ENCODE measurements at places on chromosomes 5 and 9. TPM values are rescaled to one million over a fixed set of nuclear protein-coding genes. Genes with fewer than 3 reads are reported as not detected.

DNA sequence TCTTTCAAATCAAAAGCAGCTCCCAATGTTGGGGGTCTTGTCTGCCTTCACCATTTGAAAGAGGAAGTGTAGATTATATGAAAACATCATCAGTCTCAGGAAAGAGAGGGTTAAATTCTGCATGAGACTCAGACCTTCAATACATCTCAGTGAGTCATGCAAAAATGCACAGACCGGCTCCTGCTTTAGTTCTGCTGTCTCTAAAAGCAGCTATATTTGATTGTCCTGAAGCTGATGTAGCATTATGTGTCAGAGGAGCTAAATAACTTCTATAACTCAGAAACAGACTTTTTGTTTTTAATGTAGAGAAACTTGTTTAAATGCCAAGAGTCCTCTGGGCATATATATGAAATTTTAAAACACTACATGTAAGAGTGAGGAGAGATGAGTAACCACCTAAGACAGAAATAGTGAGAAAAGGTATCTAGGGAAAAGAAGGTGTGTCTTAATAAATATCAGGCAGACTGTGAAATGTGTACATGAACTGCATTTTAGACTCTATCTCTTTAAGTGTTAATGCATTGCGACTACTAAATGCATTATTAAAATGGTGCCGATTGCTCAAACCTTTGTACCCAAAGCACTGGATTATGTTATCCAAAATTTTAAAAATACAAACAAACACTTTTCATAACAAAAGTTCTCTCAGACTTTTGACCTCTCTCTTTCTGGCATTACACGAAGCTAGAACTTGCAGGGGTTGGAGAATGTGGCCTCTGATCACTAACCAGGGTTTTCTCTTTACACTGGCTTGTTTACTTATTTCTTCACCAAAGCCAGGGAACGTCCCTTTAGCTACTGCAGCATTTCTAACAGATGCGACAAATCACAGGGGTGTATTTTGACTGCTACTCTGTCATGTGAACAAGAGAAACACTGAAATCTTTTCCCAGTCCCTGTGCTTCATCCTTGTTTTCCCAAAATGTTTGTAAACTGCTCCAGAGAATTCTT, 302.3 kb downstream of the ARL15 start:
- DNase-seq: no peak

DNA sequence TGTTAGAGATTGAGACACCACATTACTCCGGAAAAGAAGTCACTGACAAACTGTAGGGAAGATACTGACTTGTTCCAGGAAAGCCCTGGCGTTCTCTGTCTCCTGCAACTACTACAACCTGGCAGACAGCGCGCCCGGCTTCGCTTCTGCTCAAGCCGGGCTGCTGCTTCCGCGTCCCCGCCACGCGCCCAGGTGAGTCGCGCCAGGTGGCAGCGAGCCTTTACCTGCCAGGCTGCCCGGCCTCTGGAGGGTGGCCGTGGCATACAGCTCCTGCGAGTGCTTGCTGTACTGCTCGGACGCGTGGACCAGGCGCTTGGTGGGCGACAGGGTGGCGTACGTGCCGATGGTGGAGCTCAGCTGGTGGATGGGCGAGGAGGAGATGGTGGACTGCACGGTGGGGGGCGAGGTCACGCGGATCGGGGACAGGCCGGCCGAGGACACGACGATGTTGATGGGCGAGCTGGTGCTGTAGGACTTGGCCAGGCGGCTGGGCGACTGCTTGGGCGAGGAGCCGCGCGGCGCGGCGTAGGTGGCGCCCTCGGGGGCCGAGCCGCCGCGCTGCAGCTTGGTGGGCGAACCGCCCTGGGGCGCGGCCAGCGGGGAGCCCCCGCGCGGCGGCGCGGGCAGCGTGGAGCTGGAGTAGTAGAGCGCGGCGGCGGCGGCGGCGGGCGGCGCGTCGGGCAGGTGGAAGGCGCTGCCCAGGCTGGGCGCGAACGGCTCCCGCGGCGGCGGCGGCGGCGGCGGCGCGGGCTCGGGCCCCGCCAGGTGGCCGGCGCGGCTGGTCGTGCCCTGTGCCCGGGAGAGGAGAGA, 519.6 kb downstream of the CTNND2 start:
- peak; percentile 1 for DNase-seq

DNA sequence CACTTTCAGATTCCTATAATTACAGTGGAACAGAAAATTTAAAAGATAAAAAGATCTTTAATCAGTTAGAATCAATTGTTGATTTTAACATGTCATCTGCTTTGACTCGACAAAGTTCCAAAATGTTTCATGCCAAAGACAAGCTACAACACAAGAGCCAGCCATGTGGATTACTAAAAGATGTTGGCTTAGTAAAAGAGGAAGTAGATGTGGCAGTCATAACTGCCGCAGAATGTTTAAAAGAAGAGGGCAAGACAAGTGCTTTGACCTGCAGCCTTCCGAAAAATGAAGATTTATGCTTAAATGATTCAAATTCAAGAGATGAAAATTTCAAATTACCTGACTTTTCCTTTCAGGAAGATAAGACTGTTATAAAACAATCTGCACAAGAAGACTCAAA, 29.5 kb downstream of the ZFYVE16 start:
- no peak for DNase-seq

GRCh38 chr5:139900546-139901250, 105.1 kb downstream of the PSD2 start:
- no peak for DNase-seq

DNA sequence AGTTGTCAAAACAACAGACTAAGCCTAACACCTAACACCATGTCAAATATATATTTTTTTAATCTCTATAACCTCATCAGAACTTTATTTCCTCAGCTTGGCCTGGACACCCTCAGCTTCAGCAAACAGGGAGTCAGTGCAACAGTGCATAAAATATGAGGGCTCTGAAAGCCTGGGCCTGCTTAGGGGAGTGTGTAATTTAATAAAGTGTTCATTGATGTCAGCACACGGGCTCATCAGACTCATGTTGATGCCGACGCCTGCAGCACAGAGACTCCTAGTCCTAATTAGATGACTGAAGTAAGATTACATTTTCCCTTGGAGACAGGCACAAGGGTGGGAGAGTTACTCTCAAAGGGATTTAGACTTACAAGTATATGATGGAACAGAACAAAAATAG, 37.8 kb downstream of the CDH10 start:
- no peak for DNase-seq

DNA sequence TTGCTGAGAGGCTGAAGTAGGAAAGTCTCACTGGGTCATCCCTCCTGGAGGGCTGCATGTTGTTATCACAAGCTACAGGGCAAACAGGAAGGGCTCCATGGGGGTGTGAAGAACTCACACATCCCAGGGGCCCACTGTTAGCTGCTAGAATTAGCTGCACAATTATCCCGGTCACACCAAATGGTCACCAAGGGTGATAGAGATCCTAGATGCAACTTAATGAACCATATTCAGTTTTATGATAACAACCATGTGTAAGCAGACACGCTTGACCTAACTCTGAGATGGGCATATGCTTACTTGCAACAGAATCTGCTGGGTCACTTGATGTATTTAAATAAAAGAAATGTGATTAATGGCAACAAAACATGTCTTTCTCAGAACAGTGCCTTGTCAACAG, 143.5 kb upstream of the C6 start:
- DNase-seq: no peak

DNA sequence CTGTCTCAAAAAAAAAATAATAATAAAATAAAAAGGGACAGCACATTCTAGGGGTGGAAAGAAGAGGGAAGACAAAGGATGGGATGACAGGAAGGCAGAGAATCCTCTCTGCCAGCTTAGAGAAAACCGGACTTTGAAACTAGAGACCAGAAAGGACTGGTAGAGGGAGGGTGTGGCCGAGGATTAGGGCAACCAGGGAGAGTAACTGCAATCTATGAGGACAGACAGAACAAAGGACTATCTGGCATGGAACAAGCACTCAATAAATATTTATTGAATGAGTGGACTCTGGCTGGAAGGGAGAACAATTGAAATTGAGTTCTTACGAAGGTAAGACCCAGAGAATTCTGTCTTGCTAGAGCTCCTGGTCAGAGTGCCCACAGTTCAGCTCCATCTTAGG, 2.4 kb downstream of the GBA2 start:
- DNase-seq: no peak

DNA sequence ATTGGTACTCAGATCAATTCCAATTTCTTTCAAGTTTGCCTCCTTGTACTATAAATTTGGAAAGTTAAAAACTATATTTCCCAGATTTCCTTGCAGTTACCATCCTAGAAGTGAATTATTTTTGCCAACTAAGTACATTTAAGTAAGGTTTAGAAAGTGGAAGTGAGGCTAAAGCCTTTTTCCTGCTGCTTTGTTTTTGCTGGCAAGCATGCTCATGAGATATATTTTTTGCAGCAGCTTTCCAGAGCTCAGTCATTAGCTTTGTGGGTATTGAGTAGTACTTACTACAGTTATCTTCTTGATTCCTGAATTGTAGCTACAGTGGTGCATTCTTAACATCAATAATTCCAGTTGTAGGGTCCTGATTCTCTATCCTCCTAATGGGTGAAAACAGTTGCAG, 3.5 kb upstream of the BTF3 start:
- no peak for DNase-seq

- no peak for DNase-seq
These were observed 94.6 kb downstream of the SEMA6A start for GRCh38 chr5:116479776-116480675.

DNA sequence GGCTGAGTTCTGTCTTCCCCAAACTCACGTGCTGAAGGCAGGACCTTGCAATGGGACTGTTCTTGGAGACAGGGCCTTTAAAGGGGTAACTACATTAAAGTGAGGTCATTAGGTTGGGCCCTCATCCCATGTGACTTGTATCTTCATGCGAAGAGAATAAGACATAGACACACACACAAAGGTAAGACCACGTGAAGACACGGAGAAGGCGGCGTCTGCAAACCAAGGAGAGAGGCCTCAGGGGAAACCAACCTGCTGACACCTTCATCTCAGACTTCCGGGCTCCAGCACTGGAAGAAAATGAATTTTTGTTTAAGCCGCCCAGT, 50.7 kb upstream of the KCNMB1 start:
- DNase-seq: no peak

DNA sequence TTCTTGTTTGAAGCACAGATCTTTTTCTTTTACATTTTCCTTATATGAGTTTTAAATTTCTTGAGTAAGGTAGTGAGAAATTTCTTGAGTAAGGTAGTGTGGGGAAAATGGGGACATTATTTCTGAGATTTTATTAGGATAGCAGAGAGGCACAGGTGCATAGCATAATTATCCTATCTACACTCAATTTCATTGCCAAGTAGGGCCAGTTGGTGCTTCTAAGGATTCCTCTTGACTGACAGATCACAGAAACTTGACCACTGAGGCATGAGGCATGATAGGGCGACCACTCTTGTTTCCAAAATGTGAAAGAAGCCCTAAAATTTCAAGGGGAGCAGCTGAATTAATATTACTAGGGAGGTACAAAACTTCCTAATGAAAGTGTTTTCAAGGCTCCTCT, 31.4 kb upstream of the TMC1 start:
- DNase-seq: no peak

- no peak for DNase-seq
These were observed 49.7 kb downstream of the ACTBL2 start for GRCh38 chr5:57432876-57433275.

DNA sequence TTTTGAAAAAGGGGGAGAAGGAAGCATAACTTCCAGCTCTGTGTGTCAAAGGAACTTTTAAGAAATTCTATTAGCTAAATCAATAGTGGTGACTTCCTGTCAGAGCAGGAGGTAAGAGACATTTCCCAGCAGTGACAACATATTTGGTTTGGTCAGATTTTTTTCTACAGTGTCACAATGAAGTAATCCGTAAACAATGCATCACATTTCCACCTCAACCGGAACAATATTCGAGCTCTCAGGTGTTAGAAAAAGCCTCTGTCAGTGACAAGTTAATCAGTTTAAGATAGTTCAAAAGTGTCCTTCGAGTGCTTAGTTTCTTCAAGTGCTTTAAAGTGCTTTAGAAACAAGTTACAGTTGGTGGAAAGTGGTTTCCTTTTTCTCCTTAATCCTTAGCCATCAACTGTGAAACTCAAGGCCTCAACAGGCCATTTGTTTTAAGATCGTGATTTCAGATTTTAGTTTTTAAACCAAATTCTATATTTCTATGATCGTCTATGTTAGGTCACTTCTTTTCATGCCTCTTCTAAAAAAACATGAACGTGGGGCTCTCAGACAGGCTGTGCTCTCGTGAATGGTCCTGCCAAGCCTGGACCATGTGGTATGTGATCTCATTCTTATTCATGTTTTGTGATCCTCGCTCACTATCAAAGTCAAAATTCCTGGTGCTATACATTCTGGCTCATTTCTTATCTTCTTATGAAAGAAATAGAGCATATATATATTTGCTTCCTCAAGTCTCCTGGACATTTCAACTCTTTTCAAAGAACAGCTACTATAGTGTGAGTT, 181.9 kb upstream of the HMHB1 start:
- DNase-seq: no peak

DNA sequence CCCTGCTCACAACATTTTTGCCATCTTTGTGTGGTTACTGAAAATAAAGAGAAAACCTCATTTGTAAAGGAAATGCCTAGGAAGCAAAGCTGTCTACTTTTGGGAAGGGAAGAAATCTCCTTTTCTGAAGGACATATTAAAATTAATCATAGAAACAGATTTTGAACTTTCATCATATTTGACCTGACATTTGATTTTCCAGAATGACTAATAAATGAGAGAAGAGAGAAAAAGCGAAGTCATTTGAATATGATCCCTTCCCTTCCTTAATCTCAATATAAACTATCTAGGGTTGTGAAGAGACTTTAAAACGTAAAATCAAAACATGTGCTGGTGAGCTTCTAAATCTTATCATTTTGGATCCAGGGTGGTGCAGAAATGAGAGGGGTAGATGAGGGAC, 66.3 kb downstream of the FEM1C start:
- DNase-seq: no peak

DNA sequence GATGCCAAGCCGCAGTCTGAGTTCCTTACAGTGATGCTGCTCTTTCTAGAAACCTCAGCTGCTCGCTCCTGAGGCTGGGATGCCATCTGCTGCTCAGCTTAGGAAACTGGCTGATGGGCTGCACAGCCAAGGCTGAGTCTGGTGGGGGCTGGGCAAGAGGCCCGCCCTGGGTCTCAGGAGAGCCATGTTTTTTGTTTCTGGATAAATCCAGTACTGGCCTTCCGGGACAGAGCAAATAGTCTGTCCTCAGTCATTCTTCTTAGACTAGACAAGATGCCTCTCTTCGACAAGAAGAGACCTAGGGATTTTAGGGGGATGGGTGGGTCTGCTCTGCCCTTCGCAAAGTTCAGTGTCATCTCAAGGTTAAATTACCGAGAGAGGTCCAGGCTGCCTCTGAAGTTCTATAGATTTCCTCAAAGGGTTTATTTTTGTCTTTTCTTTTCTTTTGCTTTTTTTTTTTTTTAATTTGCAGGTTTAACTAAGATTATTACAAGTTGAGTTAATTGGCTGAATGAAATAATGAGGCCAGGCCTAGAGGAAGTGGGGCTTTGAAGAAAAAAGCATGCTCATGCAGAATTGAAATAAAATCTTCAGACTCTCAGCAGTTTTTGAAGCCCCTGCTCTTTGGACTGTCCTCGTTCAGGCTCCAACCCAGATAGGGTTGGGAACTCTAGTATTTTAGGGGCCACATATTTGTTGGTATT, 30.6 kb upstream of the MATR3 start:
- DNase-seq: peak; percentile 69

Gene NMUR2
- not detected for total RNA-seq

Gene GRIN3A
- total RNA-seq: not detected

Gene BTNL9
- 0.55 TPM for total RNA-seq

Gene PCDHGA12
- total RNA-seq: 0.12 TPM

Gene GLIPR2
- total RNA-seq: 17.7 TPM
